ENCODE measurements at places on chromosomes 11 and 22. TPM values are rescaled to one million over a fixed set of nuclear protein-coding genes. Genes with fewer than 3 reads are reported as not detected.

The ZNHIT2 gene
- 13.2 TPM for total RNA-seq

DNA sequence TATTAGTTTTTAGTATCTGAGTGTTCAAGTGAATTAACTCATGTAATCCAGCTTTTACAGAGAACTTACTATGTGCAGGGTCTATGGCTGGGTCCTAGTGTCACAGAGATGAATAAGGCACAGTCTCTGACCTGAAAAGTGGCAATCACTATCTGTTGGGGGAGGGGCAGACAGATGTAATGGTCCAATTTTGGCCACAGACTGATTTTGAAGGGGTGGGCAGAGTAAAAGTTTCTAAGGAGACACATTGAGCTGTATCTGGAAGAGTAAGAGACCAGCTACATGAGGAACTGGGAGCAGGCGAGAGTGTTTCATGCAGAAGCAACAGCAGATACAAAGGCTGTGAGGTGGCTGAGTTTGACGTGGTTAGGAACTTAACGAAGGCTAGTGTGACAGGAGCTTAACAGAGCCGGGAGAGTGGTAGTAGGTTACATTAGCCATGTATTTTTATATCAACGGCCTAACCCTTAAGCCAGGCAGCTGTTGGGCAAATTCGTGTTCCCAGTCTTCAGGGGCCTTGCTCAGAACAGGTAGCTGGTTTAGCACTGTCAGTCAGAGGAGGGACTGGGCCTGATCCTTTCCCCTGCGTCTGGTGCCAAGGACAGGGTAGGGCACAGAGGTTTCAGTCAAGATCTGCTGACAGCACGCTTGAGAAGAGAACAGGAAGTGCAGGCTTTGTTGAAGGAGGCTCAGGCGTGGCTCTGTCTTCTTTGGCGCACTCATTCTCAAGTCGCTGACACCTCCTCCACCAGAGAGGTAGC, 1.4 kb upstream of the STIM1 start:
- DNase-seq = no peak
- H3K4me1 ChIP-seq = peaks cover 3% of the 10 kb centered on the region
- no peak overlapping the region for H3K27ac ChIP-seq
- no peak overlapping the region for H3K4me3 ChIP-seq
- no peaks in the 10 kb centered on the region for H3K27me3 ChIP-seq

DNA sequence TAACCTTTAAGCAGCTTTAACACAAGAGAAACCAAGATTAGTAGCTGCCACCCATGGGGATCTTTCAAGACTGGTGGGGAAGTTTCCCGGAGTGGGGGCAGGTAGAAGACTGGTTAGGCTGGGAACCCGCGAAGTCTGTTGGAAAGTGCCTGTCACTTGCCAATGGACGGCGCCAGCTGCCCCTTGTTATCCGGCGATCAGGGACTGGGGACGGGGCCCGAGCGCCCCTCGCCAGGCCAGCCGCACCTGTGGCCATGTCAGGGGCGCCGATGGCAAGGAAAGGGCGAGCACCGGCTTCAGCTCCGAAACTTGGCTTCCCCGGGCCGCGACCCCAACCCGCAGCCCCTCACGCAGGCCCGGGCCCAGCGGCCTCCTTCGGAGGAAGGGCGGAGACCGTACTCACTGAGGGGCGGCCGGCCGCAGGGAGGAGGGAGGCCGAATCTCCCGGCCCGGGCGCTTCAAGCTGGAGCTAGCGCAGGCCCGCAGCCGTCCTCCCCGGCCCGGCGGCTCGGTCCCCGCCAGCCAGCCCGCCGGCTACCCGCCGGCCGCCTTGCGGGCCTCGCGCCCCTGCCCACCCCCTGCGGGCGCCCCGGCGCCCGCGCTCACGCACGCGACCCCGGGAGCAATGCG, 539 bp downstream of the EIF4ENIF1 start:
- DNase-seq = peak; percentile 41
- peaks cover 4% of the 10 kb centered on the region for H3K36me3 ChIP-seq
- peak overlapping the region; percentile 95 for H3K4me3 ChIP-seq
- H3K27me3 ChIP-seq = no peaks in the 10 kb centered on the region

DNA sequence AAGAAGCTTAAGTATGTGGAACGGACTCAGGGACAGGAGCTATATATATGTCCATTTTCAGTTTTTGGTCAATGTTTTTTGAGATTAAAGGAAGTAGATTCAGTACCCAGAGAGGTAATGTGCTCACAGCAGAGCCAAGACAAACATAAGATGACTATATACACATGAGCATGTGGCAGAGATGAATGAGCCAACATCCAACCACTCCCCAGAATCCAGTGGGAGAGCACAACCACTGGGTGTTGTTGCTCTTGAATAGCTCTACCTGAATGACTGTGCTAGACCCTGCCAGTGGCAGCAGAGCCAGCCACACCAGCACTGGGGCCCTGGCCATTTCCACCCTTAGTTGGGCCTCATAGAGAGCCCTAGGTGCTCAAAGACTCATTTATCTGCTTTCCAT, 10.7 kb upstream of the SYTL2 start:
- no peak overlapping the region for H3K4me3 ChIP-seq
- no peaks in the 10 kb centered on the region for H3K27me3 ChIP-seq
- peak; percentile 80 for DNase-seq

All from fibroblast of lung (primary cell).